ENCODE measurements at places on chromosomes 12 and 14.

GRCh38 chr14:55131370-55132137 is 2.5 kb downstream of the LGALS3 start:
- no peak for ATAC-seq

GRCh38 chr14:91146661-91147060 is 32.8 kb downstream of the DGLUCY start:
- no peak for ATAC-seq

GRCh38 chr14:90440021-90440451 is 43.2 kb downstream of the CALM1 start:
- ATAC-seq, result peak; percentile 49

- ATAC-seq, result no peak
These were observed 35.0 kb downstream of the FLRT2 start for GRCh38 chr14:85564841-85565527.

GRCh38 chr14:24308342-24309124 is 756 bp upstream of the CIDEB start:
- ATAC-seq, result no peak

DNA sequence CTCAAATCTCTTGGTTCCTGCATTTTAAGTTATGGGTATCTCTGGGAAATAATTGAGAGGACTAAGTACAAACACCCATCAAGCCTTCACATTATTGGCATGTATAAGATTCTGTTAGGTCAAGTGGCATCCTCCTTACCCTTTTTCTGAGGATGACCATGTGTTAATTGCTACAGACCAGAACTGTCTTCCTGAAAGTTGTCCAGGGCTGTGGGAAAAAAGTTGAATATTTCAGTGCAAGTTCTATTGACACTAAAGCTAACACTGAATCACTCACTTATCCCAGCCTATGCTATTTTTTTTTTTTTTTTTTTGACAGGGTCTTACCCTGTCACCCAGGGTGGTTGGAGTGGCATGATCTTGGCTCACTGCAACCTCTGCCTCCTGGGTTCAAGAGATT is 130.1 kb upstream of the HIF1A start:
- ATAC-seq, result no peak

- ATAC-seq, result peak; percentile 76
These were observed 118.8 kb downstream of the SLC6A15 start for GRCh38 chr12:84793558-84794367.

DNA sequence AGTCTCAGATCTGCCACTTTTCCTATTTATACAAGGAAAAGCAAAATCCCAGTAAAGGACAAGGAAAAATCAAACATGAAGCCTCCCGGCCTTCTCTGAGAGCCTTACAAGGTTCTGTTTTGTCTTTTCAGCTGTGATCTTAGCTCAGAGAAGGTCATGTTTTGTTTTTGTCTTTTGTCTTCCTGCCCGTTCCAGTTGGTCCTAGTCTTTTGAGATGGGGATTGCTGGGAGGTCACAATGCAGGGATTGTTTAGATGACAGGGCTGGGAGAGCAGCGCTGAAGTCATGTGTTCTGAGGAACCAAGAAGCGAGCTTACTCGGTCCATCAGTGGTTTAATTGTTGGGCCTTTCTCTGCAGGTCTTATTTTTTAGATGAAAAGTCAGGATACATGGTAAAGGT is 6.0 kb downstream of the PLEKHH1 start:
- ATAC-seq, result peak; percentile 34

- ATAC-seq, result no peak
These were observed 175.0 kb upstream of the LMNTD1 start for GRCh38 chr12:25728056-25728595.

GRCh38 chr12:130053651-130054069 is 108.6 kb upstream of the FZD10 start:
- peak; percentile 54 for ATAC-seq

GRCh38 chr12:89762498-89763170 is 54.0 kb upstream of the ATP2B1 start:
- ATAC-seq, result no peak

DNA sequence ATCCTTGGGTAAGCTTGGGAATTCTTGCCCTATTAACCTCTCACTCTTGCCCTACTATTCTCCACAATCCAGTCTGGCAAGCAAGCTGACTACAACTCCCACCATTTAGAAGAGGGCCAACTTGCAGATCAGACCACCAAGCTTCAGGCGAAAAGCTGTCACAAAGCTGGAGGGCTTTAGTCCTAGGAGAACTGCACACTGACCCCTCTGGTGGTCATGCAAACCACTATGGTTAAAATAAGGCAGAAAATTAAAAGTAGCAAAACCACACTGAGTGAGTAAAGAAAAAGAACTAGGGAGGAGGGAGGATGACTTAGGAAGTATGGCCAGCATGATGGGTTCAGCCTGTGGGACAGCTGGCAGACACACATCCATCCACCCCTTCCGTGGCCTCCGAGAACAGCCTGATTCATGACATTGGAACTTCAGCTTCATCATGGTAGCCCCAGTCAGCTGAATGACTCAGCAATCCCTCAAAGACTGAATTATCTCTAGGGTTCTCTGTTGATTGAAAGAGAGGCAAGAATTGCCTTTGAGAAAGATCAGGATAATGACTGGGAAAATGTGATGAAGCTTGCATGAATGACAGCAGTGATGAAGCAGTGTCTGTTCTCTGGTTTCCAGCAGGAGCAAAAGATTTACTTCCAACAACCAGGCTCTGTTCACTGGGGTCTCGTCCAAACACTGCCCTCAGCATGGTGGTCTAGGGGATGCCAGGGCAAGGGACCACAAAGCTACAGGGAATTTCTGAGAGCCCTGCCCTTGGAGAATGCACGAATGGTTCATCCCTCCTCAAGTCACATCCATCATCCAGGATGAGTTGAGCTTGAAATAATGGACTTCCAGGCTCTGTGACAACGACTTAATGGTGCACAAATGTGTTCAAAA is 24.4 kb downstream of the PITPNM2 start:
- peak; percentile 90 for ATAC-seq

DNA sequence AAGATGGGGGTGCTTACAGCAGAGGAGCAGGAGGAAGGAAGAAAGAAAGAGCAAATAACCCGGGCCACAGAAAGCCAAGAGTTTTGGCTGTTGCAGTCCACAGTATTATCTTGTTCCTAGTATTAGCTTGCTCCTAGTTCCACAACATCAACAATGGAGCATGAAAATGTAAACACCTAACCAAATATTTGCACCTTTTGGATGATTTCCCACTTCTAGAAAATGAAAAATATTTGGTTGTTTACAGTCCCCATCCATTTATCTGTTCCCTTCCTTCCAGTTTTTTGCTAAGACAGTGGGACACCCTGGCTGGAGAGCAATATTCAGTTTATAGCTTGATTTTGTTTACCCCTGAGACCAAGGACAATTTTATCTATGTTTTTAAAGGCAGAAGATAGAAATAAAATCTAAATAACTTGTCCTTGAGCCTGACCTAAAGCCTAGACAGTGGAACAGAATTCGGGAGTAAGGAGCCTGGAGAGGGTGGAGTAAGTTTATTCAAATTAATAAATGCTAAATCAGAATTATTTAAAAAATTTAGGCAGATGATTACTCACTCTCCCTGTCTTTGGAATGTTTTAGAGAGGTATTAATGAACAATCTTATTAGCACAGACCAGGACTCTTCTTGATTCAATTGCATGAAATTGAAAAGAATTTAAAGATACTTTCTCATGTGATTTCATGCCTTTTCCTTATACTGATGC is 51.6 kb downstream of the RESF1 start:
- no peak for ATAC-seq

DNA sequence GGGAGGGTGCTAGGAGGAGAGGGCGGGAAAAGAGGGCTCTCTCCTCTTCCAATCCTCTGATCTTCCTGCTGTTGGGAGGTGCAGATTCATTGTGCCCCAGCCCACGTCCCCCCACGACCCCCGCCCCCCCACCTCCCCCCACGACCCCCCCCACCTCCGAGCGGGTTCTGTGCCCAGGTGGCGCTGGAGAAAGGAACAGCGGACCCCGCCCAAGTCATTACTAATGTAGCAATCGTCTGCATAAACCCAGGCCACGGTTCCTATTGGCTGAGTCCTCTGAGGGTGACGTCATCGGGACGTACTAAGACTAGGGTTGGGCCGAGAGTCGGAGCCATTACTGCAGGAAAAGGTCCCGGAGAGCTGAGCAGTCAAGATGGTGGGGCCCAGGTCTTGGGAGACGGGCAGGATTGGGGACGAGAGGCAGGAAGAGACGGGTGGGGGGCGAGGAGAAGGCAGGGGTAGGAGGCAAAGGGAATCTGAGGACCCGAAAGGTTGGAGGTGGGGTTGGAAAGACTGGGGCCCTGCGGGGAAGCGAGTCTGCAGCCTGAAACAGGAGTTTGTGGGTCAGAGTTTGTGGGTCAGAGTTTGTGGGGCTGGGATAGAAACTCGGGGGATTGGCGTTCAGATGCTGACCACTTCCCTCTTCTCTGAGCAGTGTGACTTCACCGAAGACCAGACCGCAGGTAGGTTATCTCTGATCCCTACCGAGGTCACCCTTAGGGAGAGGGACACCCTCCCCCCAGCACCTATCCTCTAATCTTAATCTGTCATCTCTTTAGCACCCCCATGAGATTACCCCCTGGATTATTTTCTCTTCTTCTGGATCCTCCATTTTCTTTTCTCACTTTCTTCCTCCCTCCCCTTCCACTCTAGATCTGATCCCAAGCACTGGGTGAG is at the start of gene MYL6:
Gene MYL6 (plus strand): TSS at position 331 of the 897 bp plus-strand sequence. CDS start 43 bp downstream, at position 374.
- peak; percentile 84 for ATAC-seq

- no peak for ATAC-seq
These were observed 149.6 kb downstream of the MED13L start for GRCh38 chr12:116127859-116128258.

DNA sequence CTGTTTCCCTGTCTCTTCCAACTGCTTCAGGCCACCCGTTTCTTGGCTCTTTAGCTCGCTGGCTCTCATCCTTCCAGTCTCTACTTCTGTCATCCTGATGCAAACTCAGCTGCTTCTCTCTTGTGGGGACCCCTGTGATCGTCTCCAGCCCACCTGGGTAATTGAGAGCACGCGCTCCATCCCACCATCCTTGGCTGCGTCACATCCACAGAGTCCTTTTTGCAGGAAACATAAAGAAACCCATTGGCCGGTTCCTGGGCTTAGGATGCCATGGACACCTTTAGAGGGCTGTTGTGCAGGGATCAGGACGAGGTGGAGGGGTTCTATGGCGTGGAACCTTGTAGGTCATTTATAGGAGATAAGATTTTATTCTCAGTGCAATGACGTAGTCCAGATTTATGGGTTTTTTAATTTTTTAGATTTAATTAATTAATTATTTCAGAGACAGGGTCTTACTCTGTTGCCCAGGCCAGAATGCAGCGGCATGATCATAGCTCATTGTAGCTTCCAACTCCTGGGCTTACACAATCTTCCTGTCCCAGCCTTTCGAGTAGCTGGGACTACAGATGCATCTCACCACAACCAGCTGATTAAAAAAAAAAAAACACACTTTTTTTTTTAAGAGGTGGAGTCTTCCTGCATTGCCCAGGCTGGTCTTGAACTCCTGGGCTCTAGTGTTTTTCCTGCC is 82.6 kb downstream of the CCDC92 start:
- no peak for ATAC-seq

DNA sequence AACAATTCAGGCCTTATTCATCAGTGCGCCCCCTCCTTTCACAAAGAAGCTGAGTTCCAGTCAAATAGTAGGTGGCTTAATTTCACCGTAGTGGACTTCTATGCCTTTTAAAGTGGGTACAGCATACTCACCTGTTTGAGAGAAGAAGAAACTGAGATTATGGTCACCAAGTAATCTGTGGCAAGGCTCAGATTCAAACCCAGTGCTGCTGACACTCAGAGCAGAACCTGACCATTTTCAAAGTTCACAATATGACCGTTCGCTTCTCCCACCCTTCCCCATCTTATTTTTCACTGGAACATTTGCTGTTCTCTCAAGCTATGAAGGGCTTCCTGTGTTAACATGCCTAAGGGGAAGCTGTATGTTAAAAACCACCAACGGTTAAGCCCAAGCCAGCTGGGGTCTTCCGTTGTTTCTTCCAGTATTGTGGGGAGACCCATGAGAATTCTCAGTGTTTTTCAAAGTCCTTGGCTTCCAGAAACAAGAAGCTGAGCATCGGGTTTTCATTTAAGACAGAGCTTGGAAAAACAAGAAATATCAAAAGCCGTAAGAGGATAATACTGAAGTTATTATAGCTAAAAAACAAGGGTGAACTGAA is 6.1 kb upstream of the PSMA6 start:
- ATAC-seq, result no peak

- ATAC-seq, result no peak
These were observed 117.4 kb downstream of the GCH1 start for GRCh38 chr14:54785136-54785777.

DNA sequence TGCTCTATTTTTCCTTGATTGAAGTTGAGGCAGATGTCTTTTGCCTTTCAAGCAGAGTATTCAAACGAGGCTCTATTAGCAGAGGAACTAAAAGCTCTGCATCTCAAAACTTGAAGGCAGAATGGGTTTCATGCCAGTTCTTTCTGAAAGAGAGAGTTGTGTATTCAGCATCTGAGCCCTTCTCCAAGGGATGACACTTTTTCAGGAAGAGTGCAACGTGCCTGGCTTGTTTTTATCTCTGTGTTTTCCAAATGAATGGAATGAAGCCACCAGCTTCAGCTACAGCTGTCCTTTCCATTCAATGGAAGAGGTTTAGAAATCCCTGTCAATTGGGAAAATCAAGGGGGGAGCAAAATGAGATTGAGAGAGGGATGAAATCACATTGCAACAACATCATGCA is 14.6 kb downstream of the BEST3 start:
- no peak for ATAC-seq

DNA sequence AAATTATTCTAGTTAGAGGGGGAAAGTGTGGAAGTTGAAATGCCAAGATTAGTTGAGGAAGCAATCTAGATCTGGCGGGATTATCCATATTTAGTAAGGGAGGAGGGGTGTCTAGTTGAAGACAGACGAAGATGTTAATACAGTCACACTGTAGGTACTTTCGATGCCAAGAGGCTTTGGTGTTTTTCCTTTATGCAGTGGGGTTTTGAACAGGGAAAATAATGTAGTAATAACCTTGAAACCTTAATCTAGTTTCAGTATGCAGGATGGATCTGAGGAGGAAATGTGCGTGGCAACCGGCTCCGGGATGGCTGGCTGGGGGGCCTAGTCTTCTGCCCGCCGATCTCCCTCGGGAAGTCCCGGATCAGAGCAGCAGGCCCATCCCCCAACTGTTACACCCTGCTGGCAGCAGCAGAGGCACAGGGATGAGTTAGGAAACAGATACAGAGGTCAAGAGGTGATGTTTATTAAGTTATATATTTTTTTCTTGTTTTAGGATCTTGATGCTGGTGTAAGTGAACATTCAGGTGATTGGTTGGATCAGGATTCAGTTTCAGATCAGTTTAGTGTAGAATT is 27.4 kb downstream of the MDM2 start:
- no peak for ATAC-seq

DNA sequence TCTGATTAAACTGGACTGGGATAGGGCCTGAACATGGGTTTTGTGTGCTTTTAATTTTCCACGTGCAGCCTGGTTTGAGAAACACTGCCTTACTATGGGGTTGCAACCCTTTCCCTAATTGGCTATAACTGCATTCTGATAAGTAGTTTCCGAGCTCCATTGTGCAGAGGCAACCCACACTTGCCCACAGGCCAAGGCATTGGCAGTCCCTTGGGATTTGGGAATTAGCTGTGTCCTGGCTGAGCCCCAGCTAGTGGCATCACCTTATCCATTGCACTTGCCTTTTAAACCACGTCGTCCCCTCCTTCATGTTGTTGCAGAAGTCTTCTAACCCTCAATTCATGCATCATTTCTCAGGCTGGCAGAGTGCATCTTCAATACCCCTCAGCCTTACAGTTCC is 10.2 kb downstream of the VCPKMT start:
- ATAC-seq, result no peak

GRCh38 chr14:41313196-41313595 is 293.5 kb upstream of the LRFN5 start:
- ATAC-seq, result no peak

Measured in motor neuron (in vitro differentiated cells).